ENCODE measurements at places on chromosomes 4 and X. TPM values are rescaled to one million over a fixed set of nuclear protein-coding genes. Genes with fewer than 3 reads are reported as not detected.

DNA sequence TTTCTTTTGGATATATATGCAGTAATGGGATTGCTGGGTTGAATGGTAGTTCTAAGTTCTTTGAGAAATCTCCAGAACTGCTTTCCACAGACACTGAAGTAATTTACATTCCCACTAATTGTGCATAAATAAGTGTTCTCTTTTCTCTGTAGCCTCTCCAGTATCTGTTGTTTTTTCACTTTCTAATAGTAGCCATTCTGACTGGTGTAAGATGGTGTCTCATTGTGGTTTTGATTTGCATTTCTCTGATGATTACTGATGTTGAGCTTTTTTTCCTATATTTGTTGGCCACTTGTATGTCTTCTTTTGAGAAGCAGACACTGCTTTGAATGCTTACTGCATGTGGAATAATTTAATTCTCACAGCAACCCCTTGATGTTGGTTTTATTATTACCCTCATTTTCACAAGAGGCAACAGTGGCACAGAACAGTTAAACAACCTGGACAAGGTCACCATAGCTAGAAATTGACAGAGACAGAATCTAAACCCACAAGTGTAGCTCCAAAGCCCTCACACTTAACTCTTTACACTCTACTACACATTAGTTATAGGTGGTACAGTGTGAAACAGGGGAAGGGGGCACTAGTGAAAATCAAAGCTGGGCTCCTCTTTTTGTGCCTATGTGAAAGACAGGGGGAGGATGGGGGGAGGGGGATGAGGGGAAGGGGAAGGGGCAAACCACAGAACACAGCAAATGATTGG lies 96.1 kb downstream of the REELD1 start:
- no peak for DNase-seq

Gene ACSL1
- 22.0 TPM for total RNA-seq

- DNase-seq: no peak
Observed at GRCh38 chr4:40976343-40976742, 226.6 kb downstream of the NSUN7 start.

DNA sequence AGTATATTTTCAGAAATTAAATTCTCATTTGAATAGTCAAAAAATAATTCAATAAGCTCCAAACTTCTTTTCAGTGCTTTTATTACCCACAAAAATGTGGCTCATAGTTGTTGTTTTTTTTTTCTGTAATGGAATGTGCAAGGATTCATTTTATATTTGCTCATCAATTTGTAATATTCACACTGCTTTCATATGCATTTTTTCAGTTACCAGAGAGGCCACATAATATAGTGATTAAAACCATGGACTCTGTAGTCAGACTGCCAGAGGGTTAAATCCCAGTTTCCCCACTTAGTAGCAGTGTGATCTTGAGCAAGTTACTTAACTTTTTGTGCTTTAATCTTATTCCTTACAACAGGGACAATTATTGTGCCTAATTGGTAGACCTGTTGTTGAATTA lies 64.5 kb downstream of the FAM9B start:
- no peak for DNase-seq

All from activated CD4-positive, alpha-beta memory T cell treated with anti-CD3 and anti-CD28 coated beads for 36 hours (primary cell).